ENCODE measurements at places on chromosomes 1 and 21. TPM values are rescaled to one million over a fixed set of nuclear protein-coding genes. Genes with fewer than 3 reads are reported as not detected.
A peak's percentile ranks its signal among the peaks of the same experiment; 100 is the strongest.

DNA sequence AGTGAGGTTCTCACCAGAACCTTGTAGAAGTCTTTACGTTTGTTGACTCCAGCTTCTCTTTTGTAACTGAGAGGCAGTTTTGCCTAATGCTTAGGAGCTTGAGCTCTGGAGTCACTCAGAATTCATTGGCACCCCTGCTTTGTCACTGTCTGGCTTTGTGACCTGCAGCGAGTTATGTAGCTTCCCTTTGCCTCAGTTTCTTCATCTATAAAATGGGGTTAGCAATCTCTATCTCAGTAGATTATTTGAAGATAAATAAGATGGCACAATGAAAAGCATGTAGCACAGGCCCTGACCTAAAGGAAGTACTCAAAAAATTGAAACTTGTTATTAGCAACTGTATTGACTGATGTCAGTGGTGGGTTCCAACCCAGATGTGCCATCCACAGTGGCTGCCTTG lies 8.1 kb downstream of the DHDDS start:
- no peak for DNase-seq

DNA sequence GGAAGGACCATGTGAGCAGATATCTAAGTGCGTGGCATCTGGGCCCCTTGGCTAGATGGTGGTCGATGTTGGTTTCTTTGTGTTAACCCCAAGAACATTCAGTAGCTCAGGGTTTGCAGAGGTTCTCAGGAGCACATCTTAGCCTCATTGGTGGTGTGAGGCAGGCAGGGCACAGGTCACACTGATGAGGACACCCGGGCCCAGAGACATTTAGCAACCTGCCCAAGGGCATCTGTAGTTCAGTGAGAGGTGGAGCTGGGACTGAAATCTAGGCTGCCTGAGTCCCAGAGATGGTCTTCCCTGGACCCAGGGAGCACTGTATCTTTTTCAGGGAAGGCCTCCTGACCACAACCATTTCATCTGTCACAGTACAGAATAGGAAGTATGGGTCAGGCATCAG lies 859 bp upstream of the SLC5A9 start:
- DNase-seq = no peak

GRCh38 chr21:40049031-40049930 lies 182.0 kb downstream of the PCP4 start:
- DNase-seq = peak; percentile 15

- DNase-seq = no peak
These were observed 13.1 kb upstream of the DUSP12 start for GRCh38 chr1:161736335-161736969.

- no peak for DNase-seq
These were observed 50.6 kb downstream of the NPHP4 start for GRCh38 chr1:5941671-5942070.

The PTPN14 gene
- 16.4 TPM for polyA plus RNA-seq

DNA sequence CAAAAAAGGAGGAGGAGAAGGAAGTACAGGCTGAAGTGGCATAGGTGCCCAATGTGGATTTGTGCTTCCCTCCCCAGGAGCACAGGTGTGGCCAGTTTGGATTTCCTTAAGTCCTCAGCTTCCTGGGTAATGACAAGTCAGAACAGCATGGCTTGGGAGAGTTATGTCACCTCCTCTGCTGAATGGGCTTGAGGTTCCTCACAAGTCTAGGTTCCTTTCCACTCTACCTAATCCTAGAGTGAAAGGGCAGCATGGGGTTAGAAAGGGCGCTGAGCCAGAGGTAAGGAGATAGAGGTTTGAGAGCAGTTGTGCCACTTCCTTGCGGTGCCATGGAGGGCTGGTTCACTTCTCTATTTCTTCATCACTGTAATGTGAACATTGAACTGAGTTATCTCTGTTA lies 35.5 kb upstream of the IL20 start:
- no peak for DNase-seq

DNA sequence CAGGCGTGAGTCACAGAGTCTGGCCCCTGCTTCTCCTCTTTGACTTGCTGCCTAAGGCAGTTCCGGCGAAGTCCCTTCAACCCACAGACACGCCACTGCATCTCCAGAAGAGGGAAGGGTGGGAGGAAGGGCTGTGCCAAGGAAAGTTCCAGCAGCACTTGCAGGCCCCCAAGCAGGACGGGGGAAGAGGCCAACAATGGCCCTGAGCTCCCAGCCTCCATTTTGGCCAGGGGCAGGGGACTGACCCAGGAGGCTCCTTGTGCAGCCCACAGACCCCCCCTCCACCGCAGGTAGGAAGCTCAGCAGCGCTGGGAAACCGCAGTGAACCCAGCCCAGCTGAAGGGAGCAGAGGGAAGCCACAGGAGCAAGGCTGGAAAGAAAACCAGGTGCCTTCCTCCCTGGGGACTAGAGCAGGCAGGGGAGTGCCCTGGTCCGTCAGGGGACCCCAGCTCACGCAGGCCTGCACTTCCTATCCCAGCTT lies 35.4 kb downstream of the ACOT7 start:
- DNase-seq = no peak

All from left lung (tissue), 14 donors.